Nucleus accumbens (tissue), 56 donors: ENCODE measurements at places on chromosomes 1 and 21.

- no peak for DNase-seq
Measured at GRCh38 chr1:18666317-18666920, 35.8 kb downstream of the PAX7 start.

DNA sequence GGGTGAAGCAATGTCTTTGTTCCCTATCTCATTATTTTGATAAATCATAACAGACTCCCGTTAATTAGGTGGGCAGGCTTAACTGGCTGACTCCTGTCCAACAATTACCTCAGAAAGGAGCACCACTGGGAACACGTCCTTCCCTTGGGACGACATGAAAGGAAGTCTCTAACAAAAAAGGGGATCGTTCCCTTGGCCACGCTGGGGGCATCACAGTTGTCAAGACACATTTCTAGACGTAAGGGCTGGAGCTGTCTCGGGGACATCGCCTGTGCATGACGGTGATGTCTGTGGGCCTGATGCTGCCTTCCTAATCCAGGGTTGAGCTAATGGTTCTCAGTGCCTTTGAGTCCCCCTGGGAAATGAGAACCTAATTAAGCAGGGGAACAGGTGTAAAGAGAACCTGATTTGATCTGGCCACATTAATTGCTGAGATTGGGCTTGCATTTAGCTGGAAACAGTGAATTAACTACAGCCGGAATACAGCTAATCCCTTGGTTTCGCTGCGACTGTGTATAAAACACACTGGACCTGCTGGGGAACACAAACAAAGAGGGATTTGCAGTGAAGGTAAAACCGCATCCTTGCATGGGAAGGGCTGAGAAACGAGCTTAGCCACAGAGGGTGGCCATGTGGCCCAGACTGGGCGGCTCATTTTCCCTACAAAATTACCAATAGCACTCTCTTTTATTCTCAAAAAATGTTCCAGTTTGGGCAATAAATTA lies 111.8 kb downstream of the MRPS6 start:
- DNase-seq: no peak

DNA sequence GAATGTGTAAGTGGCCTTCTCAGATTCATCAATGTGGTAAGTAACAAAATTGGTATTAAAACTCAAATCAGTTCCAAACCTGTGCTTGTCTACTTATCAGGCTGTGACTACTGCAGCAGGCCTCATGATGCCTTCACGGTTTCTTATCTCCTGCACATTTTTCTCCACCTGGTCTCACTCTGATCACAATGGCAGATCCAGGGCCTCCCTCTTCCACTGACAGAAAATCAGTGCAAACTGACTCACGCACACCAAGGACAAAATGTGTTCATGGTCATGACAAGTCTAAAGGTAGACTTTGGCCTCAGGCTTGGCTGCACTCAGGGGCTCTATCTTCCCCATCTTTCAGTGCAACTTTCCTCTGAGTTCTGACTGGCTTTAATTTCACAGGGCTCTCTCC lies 56.7 kb upstream of the ATP1A1 start:
- DNase-seq: no peak

DNA sequence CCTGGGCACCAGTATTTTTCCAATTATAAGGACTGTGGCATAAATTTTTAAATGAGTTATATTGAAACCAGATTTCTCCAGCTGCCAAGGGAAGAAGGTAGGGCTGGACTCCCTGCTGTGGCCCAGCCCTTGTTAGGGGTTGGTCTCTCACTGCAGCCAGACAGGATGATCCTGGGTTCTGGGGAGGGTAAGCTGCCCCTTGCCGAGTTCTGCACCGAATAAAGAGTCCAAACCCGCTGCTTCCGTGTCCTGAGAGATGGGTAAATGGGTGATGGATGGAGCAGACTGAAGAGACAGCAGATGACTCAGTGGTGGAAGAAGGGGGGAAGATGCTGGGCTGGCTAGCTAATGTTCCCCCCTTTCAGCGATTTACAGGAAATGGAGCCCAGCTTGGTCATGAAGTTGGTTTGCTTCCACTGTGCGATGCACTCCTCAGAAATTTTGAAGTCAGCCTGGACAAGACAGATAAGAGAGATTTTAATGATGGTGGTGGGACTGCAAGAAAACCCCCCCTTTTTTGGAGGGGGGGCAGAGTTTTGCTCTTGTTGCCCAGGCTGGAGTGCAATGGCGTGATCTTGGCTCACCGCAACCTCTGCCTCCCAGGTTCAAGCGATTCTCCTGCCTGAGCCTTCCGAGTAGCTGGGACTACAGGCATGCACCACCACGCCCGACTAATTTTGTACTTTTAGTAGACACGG lies 41.4 kb downstream of the YARS1 start:
- DNase-seq: no peak

DNA sequence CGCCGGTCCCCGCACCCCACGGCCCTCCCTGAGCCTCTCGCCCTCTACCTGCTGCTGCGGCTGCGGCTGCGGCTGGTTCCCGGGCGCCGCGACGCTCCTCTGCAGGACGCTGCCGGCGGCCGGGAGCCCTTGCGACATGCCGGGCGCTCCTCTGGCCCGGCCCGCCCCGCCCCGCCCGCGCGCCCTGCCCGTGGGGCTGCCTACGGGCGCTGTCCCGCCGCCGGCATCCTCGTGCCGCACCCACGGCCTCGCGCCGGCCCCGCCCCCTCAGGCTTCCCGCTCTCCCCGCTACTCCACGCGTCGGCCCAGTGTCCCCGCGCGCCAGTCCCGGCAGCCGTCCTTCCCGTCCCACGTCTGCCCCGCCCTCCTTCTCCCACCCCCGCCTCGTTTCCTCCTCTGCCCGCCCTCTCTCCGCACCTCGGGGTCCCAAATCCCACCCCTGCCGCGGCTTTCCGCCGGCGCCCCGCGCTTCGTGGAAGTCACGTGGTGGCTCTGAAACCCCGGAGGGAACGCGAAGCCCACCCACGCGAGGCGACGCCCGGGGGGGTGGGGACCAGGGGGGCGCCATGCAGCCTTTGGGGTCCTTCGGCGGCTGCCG lies at the start of gene BATF3:
Gene BATF3 (minus strand): TSS at position 216 of the 598 bp plus-strand sequence. CDS start 78 bp downstream, at position 138.
- DNase-seq: no peak

DNA sequence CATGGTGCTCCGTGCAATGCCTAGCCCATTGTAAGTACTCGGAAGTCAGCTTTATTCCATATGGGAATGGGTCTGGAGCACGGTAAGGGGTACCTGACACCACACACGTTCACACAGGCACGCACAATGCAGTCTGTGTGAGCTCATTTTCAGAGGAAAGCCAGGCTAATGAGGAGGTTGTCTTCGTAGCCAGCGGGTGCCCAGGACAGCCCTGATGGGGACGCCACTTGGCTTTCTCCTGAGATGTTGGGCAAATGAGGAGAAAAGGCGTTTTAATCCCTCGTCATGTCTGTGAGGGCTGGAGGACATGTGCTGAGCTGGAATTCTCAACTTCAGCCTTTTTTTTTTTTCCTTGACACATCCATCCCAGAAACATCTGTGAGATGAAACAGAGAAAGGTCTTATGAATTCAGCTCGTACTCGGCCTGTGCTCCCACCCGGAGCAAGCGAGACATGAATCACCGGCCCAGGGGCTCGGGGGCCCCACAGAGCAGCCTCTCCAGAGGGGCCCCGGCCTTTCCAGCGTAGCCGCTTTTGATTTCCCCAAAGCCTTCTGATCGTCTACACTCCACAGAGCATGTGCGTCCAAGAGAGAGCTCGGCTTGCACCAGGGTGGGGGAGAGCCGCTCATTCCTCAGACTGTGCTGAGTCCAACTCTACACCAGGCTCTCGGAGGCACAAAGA lies 125.1 kb downstream of the EPHB2 start:
- DNase-seq: no peak

GRCh38 chr1:159960721-159961381 lies 6.8 kb upstream of the SLAMF9 start:
- no peak for DNase-seq

- DNase-seq: no peak
Measured at GRCh38 chr1:248800459-248800858, 25.3 kb downstream of the SH3BP5L start.

DNA sequence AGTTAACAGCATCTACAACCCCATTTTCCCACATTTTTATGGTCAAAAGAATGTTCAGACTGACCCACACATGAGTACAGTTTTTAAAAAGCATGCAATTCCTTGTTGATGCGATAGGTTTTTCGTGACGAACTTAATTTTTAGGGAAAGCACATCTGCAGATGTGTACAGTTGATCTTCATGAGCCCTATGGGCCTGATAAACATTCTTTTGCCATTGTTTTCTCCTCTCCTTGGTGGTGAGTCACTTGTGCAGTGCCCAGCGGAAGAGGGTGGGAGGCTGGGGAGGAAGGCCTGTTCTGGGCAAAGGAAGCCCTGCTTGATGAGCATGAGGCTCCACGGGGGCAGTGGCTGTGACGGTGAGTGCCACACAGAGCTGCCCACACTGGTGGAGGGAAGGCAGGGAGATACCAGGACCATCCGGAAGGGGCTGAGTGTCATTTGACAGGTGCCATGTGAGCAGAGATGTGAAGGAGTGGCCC lies 5.3 kb downstream of the ARF1 start:
- no peak for DNase-seq

- no peak for DNase-seq
Measured at GRCh38 chr1:61337441-61337951, 255.1 kb downstream of the NFIA start.

GRCh38 chr1:116521186-116521585 lies 49.6 kb downstream of the CD58 start:
- DNase-seq: no peak

DNA sequence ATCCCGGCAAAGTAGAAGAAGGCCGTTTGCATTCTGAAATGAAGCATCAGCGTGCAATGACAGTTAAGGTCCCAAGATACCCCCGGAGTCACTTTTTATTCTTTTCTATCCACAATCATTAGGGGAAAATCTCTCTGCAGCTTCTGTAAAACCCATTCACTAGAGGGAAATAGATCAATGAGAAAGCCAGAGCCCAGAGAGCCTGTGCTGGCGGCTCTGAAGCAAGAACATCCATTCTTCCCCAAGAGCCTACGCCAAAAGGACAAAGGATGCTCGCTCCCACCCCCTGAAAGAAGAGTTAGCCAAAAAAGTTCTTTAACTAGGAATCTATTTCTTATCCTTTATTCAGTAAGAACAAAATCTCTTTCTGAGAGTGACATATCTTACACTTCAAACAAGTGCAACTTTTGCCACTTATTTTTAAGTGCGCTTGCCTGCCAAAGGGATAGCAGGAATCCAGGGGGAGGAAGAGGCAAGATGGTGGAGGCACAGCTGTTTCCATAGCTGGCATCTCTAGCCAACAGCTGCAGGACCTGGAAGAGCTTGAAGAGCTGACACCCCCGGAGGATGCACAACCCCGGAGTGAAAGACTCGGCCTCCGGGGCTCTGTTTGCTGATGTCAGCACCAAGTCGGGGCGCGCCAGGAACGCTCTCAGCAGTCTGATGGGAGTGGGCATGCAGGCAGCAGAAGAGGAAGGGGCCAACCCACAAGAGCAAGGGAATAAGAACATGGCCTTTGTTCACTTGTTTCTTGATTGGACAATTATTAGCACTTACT lies 68.7 kb downstream of the KCNN3 start:
- DNase-seq: no peak

- no peak for DNase-seq
Measured at GRCh38 chr1:57600424-57600823, 176.6 kb upstream of the DAB1 start.

DNA sequence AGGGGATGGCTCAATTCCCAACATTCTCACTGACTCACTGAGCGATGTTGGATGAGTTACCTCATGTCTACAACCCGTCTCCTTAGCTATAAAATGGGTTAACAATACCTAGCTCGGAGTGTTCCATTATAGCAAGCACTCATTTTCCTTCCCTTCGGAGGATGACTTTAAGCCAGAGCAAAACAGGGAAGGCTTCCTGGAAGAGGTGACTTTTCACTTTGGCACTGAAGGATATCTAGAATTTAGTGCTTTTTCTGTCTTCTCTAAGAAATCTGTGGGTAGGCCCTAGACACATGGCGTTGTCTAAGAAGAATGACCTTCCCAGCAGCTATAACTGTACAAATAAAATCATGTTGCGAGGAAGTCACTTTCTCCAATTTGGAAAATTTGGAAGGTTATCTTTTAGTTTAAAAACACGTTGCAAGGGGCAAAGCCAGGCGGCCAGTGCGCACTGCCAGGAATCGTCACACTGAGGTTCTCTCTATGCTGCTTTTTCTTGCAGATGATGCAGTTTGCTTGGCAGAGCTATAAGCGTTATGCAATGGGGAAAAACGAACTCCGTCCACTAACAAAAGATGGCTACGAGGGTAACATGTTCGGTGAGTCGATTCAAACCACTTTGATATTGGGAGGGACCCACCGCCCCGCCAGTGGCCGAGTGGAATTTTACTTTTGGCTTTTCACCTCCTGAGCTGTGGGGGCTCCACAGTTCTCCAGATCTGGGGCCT lies 69.5 kb downstream of the MAN1C1 start:
- DNase-seq: no peak

- DNase-seq: no peak
Measured at GRCh38 chr1:3616861-3617260, 5.6 kb upstream of the MEGF6 start.

DNA sequence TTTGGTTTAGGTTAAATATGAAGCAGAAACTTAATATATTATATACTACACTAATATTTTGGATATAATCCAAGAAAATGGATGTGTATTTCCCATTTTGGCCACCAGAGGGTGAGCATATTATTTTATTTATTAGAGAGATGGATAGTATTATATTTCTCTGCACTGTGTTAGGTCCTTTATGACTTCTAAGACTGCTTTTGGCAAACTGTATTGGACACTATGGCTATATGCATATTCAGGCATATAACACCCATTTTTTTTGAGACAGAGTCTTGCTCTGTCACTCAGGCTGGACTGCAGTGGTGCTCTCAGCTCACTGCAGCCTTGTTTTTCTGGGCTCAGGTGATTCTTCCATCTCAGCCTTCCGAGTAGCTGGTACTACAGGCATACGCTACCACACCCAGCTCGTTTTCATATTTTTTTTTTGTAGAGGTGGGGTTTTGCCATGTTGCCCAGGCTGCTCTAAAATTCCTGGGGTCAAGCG lies 17.8 kb upstream of the PGM1 start:
- no peak for DNase-seq
